ENCODE measurements at places on chromosomes 3 and 15. TPM values are rescaled to one million over a fixed set of nuclear protein-coding genes. Genes with fewer than 3 reads are reported as not detected.

SOX14 gene
- total RNA-seq: not detected

LRRC3B gene
- not detected for total RNA-seq

RAB7A gene
- total RNA-seq: 53.6 TPM

SEMA3B gene
- 25.6 TPM for total RNA-seq

DBR1 gene
- total RNA-seq: 10.0 TPM

NAALADL2 gene
- total RNA-seq: 13.9 TPM

FBXO22 gene
- 53.9 TPM for total RNA-seq

IQCF5 gene
- not detected for total RNA-seq

CLEC3B gene
- total RNA-seq: 29.6 TPM
